ENCODE measurements at places on chromosomes 7 and 10. TPM values are rescaled to one million over a fixed set of nuclear protein-coding genes. Genes with fewer than 3 reads are reported as not detected.

The PDE6C gene
- total RNA-seq = not detected

The SPDYE17 gene
- not detected for total RNA-seq

The CUBN gene
- 1.3 TPM for total RNA-seq

The VPS37D gene
- 1.3 TPM for total RNA-seq

The C10orf62 gene
- total RNA-seq = 0.26 TPM

The NUB1 gene
- total RNA-seq = 59.6 TPM

The VSTM4 gene
- not detected for total RNA-seq

The SFMBT2 gene
- total RNA-seq = 5.8 TPM

The SLC16A9 gene
- 0.54 TPM for total RNA-seq

The HNRNPH3 gene
- 216 TPM for total RNA-seq

The KCNH2 gene
- 0.09 TPM for total RNA-seq

The ALOX5 gene
- total RNA-seq = not detected

GRCh38 chr10:71984809-71985388 lies 20.7 kb downstream of the CHST3 start:
- DNase-seq = no peak

- no peak for DNase-seq
These were observed at the start of gene PKD2L1 for GRCh38 chr10:100330079-100330478. Gene PKD2L1 (minus strand): TSS chr10:100330228. CDS start chr10:100330103, 125 bp downstream.

DNA sequence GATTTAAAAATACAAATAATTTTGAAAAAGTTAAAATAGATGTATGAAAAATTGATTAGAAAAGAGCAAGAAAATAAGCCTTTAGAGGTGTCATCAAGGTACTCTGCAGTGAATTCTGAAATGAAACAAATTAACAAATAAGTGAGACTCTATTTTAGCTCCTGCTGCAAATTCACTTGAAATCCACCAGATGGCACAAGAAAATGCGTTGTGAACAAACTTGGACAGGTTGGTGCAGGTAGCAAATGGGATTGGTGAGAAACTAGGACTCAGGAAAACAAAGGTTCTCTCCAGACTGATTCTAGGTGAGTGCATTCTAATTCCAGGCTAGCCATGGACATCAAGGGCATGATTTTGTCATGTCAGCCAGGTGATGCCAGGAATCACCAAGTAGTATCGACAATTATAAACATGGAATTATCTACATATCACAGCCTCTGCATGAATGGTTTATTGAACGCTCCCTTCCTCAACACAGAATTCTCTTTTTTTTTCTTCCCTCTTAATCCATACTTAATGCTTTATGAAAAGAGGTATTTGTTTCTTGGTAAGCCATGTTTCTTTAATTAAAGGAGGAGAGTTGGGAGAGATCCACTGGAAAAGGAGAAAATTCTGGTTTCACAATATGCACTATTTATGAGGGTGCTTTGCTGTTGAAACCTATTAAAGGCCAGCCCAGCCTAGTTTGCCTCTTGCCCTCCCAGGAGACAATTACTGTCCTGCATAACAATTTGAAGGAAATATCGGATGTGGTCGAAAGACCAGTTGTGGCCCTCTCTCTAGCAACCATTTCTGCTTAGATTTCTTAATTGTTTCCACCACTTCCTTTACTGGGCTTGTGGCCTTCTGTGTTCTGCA lies 118.1 kb downstream of the ZNF365 start:
- DNase-seq = peak; percentile 61

DNA sequence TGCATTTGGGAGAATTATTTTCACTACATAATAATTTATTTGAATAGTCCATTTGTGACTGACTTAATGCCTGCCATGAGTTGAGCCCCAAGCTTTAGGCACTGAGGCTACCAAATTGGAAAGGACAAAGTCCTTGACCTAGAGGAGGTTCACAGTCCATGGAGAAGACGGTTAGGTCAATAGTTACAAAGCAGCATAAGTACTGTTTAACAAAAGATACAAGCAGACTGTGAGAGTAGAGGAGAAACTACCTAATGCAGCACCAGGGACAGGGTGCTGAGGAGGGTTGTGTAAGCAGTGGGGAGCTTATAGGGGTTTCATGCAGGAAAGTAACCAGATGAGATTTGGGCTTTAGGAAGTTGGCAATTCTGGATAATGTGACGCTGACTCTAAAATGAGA lies 139.2 kb downstream of the LCOR start:
- no peak for DNase-seq

DNA sequence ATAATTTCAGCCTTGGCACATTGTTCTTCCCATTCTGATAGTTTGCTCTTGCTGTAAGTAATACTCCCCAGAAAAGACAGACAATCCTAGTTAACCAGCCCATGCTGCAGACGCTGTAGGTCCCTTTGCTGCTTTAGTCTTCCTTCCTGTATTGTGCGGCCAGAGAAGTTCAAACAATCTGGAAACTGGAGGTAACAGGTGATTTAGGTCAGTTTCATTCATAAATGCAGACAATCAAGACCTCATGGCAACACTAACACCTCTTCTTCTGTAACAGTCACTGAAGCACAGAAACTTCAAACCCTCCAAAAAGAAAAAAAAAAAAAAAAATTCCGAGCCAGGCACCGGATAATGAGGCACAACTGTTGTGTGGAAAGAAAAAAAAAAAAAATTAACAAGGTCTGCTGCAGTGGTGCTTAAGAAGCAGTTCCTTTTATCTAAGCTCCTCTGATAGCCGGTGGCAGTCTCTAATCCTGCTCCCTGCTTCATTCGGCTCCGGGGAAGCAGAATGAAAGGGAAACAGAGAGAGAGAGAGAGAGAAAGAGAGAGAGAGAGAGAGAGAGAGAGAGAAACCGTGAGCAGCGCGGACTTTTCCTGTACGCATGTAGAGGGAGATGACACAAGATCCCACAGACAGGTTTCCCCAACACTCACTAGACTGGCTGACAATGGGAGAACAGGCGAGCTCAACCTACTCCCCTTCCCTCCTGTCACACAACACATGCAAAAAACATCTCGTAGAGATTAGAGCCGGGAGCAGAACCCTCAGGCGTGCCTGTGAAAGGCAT lies at the start of gene SEMA3A:
Gene SEMA3A, minus strand, starts transcription at position 306 of the 788 bp plus-strand sequence. Its CDS starts 203 bp downstream, at position 103.
- peak; percentile 70 for DNase-seq

GRCh38 chr10:112369495-112370423 lies 4.2 kb upstream of the ACSL5 start:
- no peak for DNase-seq

- DNase-seq = no peak
These were observed 37.1 kb downstream of the SLC25A13 start for GRCh38 chr7:96284835-96285234.

GRCh38 chr10:78905957-78906308 lies 162.8 kb upstream of the ZMIZ1 start:
- no peak for DNase-seq

DNA sequence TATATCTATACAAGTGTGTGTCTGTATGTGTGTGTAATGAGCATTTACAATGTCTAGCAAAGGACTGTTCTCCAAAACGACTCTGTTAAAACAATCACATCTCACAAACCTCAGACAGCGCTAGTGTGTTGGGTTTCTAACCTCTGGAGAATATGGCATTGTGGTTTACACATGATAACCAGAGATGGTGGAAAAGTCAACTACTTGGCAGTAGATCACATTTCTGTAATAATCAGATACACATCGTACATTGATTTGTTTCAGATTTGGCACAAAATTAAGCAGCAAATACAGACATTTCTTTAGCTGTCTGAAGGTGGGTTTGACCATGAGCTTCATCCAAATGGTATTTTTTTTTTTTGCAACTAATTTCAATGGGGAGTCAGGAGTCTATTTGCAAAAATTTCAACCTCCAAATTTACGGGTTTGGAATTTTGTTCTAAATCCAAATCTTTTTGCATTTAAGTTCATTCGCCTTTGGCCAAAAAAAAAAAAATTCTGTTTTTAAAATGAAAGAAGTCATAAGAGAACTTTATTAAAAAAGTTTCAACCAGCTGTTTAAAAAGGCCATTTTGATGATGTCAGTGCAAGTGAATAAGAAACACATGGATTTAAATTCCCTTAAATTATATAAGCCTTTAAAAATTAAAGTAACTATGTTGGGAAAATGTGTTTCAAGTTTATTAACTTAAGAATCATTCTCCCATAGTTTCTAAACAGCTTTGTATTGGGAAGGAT lies 127.8 kb downstream of the TMEM26 start:
- DNase-seq = no peak

DNA sequence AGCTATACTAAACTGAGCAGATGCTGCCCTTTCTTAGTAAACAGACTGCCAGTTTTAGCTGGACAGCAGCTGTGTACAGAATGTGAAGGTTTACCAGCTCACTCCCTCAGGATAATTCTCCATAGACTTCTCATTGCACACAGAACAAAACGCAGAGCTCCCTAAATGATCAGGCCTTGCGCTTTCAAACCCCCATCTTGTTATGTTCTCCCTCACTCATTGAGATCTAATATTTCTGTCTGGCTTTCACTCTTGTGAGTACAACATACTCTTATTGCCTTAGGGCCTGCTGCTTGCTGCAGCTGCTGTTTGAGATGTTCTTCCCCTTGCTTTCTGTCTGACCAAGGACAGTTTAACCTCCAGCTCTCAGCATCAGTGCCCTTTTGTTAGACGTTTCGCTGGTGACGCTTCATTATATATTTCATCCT lies 17.3 kb downstream of the VWDE start:
- no peak for DNase-seq

DNA sequence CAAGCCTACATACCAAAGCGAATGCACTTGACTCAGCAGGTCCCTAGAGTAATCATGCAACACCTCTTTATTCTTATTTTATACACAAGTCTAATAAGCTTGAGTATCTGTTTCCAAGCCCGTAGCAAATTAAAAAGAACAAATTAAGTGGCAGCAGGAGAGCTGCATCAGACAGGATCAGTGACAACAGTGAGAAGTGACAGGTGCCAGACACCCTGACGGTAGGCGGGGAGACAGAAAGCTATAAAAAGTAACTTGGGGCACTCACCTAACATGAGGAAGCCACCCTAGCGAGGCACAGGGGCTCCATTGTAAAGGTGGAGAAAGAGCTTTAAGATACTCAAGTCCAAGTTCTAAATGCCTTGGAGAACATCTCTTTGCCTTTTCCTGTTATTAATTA lies 174.2 kb downstream of the PLXNA4 start:
- no peak for DNase-seq

DNA sequence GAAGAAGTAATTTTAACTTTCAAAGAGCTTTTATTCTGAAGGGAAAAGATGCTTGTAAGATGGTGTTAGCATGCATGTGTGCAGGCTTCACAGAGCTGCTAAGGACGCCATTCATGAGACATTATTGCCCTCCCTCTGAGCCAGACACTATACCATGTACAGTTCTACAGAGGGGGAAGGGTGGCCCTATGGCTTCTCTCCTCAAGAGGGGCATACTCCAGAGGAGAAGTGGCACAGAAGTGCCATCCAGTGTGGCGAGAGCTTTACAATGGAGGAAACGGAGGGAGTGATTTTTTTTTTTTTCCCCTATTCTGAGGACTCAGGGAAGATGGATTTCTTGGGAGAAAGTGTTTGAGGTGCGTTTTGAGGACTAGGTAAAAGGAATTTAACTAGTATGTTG lies 119.5 kb downstream of the BICC1 start:
- no peak for DNase-seq

- no peak for DNase-seq
These were observed 174.9 kb upstream of the MKLN1 start for GRCh38 chr7:131152766-131153165.

All from MCF 10A (cell line).